ENCODE measurements at places on chromosomes 1 and 21.
A peak's percentile ranks its signal among the peaks of the same experiment; 100 is the strongest.

DNA sequence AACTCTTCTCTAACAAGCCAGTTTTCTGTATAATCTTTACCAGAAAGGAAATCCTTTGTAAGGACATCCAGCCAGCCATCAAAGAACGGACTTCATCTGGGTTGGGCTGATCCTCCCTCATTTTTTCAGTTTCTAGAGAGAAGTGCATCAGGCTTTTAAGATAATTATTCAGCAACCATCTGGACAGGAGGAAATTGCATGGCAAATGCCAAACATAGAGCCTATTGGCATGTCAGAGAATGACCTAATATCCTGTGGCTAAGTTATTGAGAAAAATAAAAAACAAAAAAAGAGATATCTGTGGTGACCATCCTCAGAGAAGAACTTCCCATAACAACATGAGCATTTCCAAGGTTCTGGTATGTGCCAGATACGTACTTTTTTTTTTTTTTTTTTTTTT lies 74.9 kb upstream of the BEND5 start:
- peak; percentile 27 for DNase-seq

DNA sequence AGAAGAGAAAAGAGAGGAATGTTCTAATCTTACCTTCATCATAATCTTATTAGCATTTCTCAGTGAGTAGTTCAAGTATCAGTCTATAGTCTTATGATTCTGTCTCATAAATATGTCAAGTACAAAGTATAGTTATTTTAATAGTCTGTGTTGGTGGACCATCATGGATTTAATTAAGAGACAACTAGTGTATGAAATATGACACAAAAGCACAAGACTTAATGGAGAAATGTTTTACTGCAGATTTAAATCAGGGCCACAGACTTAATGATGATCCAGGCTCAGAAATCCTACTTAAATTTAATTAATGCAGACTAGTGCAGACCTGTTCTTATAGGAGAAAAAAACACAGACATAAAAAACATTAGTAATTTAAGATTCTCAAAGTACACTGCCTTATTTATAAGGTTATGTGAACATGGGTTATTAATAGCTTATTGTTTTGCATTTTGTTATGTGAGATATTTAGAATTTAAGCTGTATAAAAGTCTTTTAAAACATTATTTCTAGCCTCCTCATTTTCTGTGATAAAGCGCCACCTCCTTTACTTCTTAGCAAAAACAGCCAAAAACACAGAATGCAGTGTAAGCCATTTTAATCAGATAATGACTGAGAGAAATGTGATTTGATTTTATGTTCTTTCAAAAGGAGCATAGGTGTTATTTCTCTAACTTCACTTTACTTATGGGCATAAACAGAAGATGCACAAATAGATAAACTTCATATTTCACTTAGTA lies 255.0 kb upstream of the SNX7 start:
- DNase-seq: no peak

GRCh38 chr1:243236604-243237252 lies 18.4 kb downstream of the CEP170 start:
- DNase-seq: no peak

- DNase-seq: no peak
Observed at GRCh38 chr1:230320804-230321203, 105.3 kb downstream of the PGBD5 start.

- no peak for DNase-seq
Observed at GRCh38 chr21:33256019-33256418, 10.1 kb upstream of the IL10RB start.

DNA sequence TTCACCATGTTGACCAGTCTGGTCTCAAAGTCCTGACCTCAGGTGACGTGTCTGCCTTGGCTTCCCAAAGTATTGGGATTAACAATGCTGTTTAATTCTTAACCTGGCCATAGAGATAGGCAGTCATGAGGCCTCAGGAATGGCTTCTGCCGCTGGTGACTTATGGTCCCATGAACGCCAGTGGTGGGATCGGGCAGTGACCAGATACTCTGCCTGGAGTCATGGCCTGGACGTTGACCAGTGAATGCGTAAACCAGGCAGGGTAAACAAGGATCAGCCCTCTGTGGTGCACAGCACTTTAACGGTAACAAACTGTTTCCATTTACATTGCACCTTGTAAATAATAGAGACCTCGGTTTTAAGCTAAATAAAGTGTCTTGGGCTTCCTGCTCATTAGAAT lies 23.0 kb downstream of the MTARC1 start:
- DNase-seq: no peak

DNA sequence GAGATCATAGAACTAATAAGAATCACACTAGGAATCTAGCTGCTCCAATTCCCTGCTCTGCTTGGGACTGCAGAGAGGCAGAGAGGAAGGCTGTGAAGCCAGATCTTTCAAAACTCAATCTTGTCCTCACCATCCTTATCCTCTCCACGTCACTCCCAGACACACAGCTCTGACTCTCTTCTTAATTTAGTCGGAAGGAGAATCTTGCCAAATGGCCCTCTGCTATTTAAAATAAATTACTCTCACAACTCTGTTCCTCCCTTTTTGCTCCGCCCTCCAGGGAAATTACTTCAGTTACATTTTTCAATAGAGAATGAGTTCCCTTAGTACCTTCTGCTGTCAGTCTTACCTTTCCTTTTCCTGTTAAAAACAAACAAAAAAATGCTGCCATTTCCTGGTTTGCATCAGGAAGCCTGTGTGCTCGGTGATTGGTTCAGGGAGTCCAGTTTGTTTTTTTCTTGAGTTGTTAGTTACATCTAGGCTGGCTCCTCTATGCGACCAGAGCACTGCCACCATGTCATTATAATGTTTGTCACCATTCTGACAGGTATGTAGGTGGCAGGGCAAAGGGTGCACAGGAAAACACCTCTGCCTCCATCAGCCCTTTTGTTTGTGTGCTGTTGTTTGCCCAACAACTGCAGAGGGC lies 80.1 kb downstream of the FCRL5 start:
- DNase-seq: no peak

- DNase-seq: no peak
Observed at GRCh38 chr21:37945036-37945435, 28.8 kb upstream of the KCNJ6 start.

Measured in inflammatory macrophage treated with lipopolysaccharide for 1 hour (primary cell).